ENCODE measurements at places on chromosomes 1 and 21. TPM values are rescaled to one million over a fixed set of nuclear protein-coding genes. Genes with fewer than 3 reads are reported as not detected.

DNA sequence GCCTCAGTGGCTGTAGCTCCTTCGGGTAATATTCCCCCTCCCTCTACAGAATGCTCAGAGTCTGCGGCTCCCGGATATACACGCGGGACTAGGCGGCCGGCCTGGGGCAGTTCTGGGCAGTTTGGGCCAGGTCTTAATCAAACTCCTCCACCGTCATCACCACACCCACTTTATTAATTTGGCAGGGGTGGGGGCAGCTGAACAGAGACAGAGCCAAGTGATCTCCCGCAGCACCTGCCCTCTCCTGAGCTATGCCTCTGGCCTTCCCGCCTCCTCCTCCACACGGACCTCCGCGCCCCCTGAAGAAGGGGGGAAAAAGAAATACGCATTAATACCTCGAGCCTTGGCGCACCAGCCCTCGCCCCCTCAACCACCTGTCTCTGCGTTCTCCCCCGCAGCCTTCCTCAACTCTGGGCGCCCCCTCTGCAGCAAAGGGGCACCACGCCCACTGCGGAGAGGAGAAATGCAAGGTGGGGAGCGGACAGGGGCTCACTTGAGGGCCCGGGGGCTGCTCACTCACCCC lies 42.6 kb downstream of the CD34 start:
- no peak for DNase-seq

DNA sequence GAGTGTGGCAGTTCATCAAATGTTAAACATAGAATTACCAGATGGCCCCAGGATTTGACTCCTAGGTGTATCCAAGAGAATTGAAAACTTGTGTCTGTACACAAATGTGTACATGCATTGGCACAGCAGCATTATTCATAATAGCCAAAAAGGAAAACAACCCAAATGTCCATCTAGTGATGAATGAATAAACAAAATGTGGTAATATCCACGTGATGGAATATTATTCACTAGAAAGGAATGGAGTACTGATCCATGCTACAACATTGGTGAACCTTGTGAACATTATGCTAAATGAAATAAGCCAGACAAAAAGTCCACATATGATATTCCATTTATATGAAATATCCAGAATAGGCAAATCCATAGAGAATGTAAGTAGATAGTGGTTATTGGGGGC lies 77.7 kb downstream of the RAVER2 start:
- no peak for DNase-seq

DNA sequence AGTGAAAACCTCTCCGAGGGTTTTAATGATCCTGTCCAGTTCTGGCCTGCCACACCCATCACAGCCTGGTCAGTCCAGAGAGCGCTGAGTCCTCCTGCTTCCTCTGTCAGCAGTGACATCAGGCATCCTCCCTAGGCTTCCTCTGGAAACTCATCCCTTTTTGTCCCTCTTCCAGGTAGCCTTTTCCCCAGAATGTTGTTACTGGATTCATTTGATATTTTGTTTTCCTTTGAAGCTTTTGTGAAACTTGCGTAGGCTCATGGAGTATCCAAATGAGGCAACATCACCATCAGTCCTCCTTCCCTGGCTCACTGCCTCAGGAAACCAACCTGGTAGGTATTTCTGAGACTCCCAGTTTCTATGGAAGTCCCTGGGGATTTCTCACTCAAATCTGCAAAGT lies 27.0 kb upstream of the IGSF3 start:
- DNase-seq: no peak

DNA sequence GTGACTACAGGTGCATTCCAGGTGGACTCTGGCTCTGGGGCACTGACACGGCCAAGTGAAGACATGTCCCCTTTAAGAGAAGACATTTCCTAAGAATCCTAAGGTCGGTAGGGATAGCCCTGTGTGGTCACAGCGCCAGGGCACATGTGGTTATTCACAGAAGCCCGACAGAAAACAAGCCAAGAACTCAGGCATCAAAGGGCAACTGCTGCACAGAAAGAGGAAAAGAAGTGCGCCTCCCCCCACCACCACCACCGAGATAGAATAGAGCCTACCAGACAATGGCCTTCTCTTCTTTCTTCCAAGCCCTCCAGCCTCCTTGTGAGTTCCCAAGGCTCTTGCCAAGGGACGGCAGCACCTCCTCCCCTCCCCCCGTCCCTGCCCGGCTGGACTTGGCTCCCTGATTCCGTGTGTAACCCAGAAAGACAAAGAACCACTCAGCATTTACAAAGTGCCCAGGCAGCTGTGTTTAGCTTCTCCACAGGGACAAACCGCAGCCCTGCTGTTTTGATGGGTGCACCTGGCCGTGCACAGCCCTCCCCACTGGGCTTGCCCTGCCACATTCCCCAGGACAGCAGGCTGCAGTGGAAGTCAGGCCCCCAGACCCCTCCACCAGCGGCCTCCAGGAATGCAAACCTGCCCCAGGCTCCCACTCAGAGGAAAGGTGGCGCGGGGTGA lies 30.2 kb downstream of the TMPRSS2 start:
- DNase-seq: no peak

- no peak for DNase-seq
These were observed 1237.5 kb downstream of the AMY1C start for GRCh38 chr1:104987210-104987609.

DNA sequence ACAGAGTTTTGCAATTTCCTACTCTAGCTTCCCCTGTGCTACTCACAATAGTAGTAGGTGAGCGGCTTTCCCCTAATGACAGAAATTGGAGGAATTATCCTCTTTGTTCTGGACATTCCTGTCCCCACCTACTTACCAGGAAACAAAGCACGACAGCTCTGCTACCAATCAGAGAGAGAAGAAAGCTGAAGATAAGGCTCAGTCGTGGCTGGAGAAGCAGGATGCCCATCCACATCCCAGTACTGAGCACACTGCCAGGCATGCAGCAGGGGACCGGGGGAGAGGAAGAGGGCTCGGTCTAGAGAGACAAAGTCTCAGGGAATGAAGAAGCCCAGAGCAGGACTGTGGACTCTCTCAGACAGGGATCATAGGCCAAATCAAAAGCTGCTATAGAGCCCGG lies 134.1 kb upstream of the KRTAP19-8 start:
- DNase-seq: no peak

GRCh38 chr1:3403388-3404231 lies 50.9 kb upstream of the ARHGEF16 start:
- no peak for DNase-seq

GRCh38 chr1:239909898-239910297 lies 181.8 kb upstream of the FMN2 start:
- DNase-seq: no peak

CYP4A22 gene
- polyA plus RNA-seq: 6.0 TPM

C1orf94 gene
- not detected for polyA plus RNA-seq
